ENCODE measurements at places on chromosomes 13 and 19.
A peak's percentile ranks its signal among the peaks of the same experiment; 100 is the strongest.

DNA sequence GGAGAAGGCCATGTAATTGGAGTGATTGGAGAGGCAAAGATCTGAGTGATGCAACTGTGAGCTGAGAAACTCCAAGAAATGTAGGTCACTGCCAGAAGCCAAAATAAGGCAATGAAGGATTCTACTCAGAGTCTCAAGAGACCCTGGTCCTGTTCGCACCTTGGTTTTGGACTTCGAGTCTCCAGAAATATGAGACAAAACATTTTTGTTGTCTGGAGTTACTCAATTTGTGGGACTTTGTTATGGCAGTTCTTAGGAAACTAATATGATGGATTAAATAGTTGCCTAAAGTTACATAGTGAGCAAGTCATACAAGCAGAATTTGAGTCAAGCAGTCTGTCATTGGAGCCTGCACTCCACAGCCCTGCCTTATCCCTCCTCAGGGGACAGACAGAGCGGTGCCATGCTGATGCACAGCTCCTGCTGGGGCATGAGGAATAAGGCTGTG, 104.2 kb downstream of the ITGBL1 start:
- H3K27ac ChIP-seq, result no peak overlapping the region
- peak; percentile 67 for DNase-seq
- H3K27me3 ChIP-seq, result no peaks in the 10 kb centered on the region
- H3K4me1 ChIP-seq, result no peaks in the 10 kb centered on the region
- H3K4me3 ChIP-seq, result no peak overlapping the region

GRCh38 chr19:46513461-46514236, 18.0 kb upstream of the PNMA8B start:
- H3K4me3 ChIP-seq, result no peak overlapping the region
- H3K36me3 ChIP-seq, result no peaks in the 10 kb centered on the region
- no peak overlapping the region for H3K27ac ChIP-seq
- no peaks in the 10 kb centered on the region for H3K4me1 ChIP-seq

DNA sequence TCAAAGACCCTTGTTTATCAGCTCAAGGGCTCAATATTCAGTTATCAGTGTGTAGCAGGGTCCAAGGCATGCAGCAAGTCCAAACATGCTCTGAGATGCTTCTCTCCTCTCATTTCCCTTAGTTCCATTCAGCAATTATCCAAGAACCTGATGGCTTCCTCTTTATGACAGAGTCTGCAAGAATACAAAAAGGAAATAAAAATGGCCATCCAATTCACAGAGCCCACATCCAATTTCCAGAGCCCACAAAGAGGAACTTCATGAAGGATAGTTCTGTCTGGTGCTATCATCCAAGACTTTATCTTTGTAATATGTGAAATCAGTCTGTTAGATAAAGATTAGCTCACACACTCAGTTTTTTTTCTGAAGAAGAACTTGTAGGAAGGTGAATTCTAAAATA, 217.2 kb downstream of the LACC1 start:
- no peaks in the 10 kb centered on the region for H3K4me1 ChIP-seq
- H3K4me3 ChIP-seq, result no peak overlapping the region
- no peak overlapping the region for H3K27ac ChIP-seq
- H3K27me3 ChIP-seq, result no peaks in the 10 kb centered on the region

- no peak overlapping the region for H3K27ac ChIP-seq
- no peak for DNase-seq
Measured at GRCh38 chr13:107466326-107467099, 748.8 kb downstream of the LIG4 start.

DNA sequence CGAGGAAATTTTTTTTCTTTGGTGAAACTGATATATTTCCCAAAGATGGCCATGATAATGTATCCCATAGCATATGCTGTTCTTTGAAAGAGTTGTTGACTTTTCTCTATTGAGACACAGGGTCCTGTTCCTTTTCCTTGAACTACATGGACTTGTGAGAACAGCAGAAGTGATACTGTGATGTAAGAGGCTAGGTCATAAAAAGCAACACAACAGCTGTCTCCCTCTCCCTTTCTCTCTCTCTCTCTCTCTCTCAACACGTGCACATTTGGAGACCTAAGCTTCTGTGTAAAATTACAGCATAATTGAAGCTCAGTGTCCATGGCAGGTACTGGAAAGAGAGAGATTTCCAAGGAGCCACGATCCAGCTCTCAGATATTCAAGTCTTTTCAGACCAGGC, 1712.4 kb downstream of the EFNB2 start:
- no peaks in the 10 kb centered on the region for H3K4me1 ChIP-seq
- DNase-seq, result no peak
- H3K27me3 ChIP-seq, result no peaks in the 10 kb centered on the region
- no peak overlapping the region for H3K4me3 ChIP-seq

DNA sequence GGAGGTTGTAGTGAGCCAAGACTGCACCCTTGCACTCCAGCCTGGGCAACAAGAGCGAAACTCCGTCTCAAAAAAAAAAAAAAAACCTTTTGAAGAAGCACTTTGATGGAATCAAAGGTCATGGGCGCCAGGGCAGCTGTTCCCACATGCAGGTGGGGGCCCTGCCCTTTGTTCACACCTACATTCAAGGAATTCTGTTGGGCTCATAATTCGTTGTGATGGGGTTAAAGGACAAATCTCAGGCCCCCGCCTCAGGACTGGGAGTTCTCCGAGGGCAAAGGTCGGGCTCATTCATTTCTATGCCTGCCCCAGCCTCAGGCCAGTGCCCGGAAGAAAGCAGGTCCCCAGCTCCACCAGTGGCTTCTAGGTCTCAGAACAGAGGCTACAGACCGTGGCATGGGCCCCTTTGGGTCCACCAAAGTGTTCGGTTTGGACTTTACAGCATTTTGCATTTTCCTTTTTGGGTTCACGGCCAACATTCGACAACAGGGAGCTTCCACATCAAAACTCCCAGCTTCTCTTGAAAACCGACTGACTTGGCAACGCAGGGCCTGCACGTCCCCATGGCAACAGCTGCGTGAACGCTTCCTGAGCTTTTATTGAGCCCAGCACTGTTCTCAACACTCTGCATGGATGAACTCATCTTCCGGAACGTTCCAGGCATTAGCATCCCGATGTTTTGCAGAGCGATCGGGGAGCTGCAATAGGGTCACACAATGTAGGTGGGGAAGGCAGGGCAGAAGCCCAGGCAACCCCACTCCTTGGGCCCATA, 10.1 kb upstream of the GTF2F1 start:
- no peak overlapping the region for H3K4me3 ChIP-seq
- no peaks in the 10 kb centered on the region for H3K4me1 ChIP-seq
- H3K27me3 ChIP-seq, result no peaks in the 10 kb centered on the region
- H3K27ac ChIP-seq, result no peak overlapping the region

DNA sequence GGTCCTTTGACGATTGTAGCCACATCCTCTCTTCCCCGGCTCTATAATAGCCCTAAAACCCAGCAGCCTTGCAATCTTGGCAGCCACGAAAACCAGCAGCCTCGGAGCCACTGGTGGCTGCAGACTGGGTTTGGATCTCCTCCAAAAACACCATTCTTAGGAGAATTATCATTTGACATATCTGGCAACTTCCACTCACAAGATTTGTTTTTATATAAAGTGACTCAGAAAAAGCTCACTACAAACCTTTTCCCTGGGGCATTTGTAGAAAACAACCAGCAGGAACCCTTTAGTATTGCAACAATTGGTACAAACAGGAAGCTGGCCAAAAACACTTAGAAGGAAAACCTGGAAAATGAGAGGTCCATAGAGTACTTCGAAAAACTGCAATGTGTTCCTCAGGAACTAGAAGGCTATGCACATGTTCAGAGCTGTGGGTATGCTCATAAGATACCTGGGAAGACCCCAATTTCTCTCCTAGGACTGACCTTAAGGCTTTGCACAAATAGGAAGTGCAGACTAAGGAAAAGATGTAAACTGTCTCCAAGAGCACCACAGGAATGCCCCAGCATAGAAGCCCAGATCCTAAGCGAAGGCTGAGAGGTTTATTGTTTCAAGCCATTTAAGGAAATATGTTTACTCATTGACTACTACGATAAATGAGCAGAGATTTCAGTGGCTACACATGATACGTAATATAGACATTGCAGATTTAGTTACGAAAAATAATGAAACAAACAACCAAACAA, 71.2 kb downstream of the MYO16 start:
- no peaks in the 10 kb centered on the region for H3K27me3 ChIP-seq
- H3K4me3 ChIP-seq, result no peak overlapping the region
- no peak overlapping the region for H3K27ac ChIP-seq
- H3K4me1 ChIP-seq, result no peaks in the 10 kb centered on the region

DNA sequence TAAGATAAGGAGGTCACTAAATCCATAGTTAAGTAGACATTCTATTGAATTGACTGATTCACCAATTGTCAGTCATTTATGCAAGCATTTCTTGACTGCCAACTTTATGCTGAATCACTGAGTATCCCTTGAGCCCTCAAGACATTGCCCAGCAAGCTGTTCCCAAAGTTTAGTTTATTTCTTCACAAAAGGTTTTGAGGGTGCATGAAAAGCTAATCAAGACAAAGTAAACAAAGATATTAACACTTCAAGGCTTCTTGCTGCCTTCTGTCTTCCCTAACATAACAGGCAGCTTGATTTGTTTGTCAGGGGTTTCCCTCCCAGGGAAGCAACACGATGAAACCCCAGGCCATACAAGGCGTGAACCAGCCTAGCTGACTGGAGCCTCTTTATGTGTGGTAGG, 374.4 kb downstream of the SPRY2 start:
- no peaks in the 10 kb centered on the region for H3K4me1 ChIP-seq
- H3K36me3 ChIP-seq, result no peaks in the 10 kb centered on the region
- no peak overlapping the region for H3K27ac ChIP-seq
- no peaks in the 10 kb centered on the region for H3K27me3 ChIP-seq
- no peak overlapping the region for H3K4me3 ChIP-seq

GRCh38 chr13:26623125-26623524, 65.6 kb downstream of the WASF3 start:
- no peak for DNase-seq
- H3K4me3 ChIP-seq, result no peak overlapping the region
- H3K27ac ChIP-seq, result no peak overlapping the region
- H3K27me3 ChIP-seq, result no peaks in the 10 kb centered on the region
- H3K4me1 ChIP-seq, result peaks cover 3% of the 10 kb centered on the region
- H3K36me3 ChIP-seq, result no peaks in the 10 kb centered on the region

GRCh38 chr13:107034236-107034872, 466.4 kb upstream of the ARGLU1 start:
- no peaks in the 10 kb centered on the region for H3K4me1 ChIP-seq
- H3K36me3 ChIP-seq, result no peaks in the 10 kb centered on the region
- no peak for DNase-seq

DNA sequence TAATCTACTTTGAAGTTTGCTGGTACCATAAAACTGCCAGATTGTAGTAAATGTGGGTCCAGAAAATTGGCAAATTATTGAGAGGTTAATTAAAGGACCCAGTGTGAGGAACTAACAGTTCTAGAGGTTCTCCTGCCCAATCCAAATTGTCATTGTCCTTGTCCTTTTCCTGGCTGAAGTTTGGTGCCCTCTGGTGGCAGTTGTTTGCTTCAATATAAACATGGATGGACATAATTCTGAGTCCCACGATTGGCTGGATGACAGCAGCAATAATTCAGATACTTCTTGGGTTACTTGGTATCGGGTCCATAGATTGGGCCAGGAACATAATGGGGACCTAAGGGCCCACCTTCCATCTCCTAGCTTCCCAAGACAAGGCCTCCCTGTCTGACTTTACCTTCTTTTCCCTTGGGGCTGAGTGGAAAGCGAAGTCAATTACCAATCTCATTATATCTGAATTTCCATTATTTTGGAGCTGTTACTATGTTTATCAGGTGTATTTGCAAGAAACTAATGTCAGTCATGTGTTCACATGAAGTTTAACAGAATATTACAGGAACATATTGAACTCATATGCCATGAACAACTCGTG, 33.8 kb upstream of the GARRE1 start:
- peaks cover 12% of the 10 kb centered on the region for H3K4me1 ChIP-seq
- peak; percentile 50 for DNase-seq
- H3K27ac ChIP-seq, result no peak overlapping the region

GRCh38 chr13:98577836-98578285, 954 bp upstream of the STK24 start:
- DNase-seq, result no peak
- peak overlapping the region; percentile 95 for H3K27ac ChIP-seq
- peak overlapping the region; percentile 65 for H3K4me3 ChIP-seq
- H3K4me1 ChIP-seq, result peaks cover 22% of the 10 kb centered on the region
- H3K27me3 ChIP-seq, result no peaks in the 10 kb centered on the region
- no peaks in the 10 kb centered on the region for H3K36me3 ChIP-seq

DNA sequence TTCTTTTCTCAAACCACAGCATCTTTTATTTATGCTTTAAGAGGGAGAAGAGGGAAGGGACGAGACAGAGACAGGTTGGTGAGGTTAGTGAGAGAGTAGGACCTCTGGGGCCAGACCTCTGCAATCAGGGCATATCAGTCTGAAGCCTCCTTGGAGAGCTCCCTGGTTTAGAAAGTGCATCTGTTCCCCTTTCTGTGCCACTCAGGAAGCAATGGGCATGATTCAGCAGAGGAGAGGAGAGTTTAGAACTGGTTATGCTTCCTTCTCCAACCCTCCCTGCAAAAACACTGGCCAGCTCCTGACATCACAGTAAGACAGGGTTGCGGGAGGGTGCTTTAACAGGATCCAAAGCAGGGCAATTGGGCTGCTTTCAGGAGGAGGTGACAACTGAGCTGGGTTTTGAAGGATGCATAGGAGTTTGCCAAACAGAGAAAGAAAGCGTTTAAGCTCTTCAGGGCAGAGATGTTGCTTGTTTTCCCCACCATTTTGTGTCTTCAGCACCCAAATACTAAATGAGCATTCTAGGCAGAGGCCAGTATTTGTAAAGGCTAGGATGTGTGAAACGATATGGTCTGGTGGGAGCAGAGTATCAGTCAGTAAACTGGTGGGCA, 33.1 kb downstream of the CERS4 start:
- no peaks in the 10 kb centered on the region for H3K27me3 ChIP-seq
- no peak overlapping the region for H3K27ac ChIP-seq
- peaks cover 7% of the 10 kb centered on the region for H3K4me1 ChIP-seq
- no peak overlapping the region for H3K4me3 ChIP-seq
- no peak for DNase-seq

DNA sequence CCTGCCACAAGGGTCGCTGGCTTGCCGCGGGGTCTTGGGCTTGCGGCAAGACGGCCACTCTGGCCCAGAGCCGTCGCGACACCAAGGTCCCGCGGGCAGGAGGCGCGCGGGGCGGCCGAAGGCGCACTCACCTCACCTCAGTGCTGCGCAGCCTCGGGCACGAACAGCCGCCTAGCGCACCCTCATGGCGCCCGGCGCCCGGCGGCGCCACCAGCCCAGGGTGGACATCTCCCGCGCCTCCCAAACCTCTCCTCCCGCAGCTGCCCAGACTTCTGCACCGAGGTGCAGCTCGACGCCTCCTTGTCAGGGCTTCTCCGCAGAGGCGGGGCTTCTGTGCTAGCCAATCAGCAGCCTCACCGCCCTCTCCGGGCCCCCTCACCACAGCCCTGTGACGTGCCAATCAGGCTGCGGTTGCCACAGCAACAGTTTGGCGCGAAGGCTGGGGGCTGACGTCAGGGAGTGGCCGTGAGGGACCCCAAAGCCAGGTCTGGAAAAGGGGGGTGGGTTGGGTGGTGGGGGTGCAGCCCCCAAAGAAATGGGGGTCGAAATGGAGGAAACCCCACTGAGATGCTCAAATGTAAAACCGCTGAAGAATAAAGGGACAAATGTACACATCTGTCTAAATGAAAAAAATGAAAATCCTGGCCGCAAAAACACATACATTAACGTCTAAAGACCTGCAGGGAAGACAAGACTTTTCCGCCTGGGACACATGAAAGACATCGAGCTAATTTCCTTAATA, at the start of the genes PEG3 and ZIM2:
Gene PEG3, minus strand, starts transcription at position 276 of the 742 bp plus-strand sequence. CDS start 16,071 bp downstream, outside the sequence.
Gene ZIM2, minus strand, starts transcription at position 276 of the 742 bp plus-strand sequence. CDS start 16,449 bp downstream, outside the sequence.
- H3K4me3 ChIP-seq, result peak within 1 kb of the TSS; percentile 32
- no peaks in the 10 kb centered on the region for H3K4me1 ChIP-seq
- peak; percentile 12 for DNase-seq
- no peaks in the 10 kb centered on the region for H3K27me3 ChIP-seq
- no peaks in the 10 kb centered on the region for H3K36me3 ChIP-seq
- no peak within 1 kb of the TSS for H3K27ac ChIP-seq

- DNase-seq, result peak; percentile 2
- no peak overlapping the region for H3K4me3 ChIP-seq
- H3K27ac ChIP-seq, result no peak overlapping the region
- H3K36me3 ChIP-seq, result no peaks in the 10 kb centered on the region
Measured at GRCh38 chr13:107993239-107993949, 221.9 kb downstream of the LIG4 start.
